ENCODE measurements at places on chromosomes 2 and 18.

GRCh38 chr2:148545390-148546256, 98.9 kb upstream of the EPC2 start:
- H3K27me3 ChIP-seq, result no peaks in the 10 kb centered on the region
- no peak overlapping the region for H3K27ac ChIP-seq
- no peak overlapping the region for H3K4me3 ChIP-seq
- DNase-seq, result no peak
- no peaks in the 10 kb centered on the region for H3K4me1 ChIP-seq
- H3K36me3 ChIP-seq, result no peaks in the 10 kb centered on the region

DNA sequence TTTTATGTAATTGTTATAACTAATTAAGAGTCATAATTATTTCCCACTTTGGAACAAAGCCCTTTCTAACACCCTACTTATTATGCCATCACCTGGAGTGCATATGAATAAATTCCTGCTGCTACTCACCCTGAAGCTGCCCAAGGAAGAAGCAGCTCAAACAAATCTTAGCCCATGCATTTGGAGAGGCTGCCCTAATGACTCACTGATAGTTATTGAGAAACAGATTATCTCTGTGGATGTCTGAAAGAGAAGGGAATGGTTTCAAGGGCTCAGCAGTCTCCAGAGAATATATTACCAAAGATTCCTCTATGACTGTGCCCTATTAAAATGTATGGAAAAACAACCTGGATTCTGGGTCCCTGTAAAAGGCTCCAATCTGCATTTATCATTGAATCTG, 81.0 kb downstream of the GPR39 start:
- no peak overlapping the region for H3K4me3 ChIP-seq
- H3K4me1 ChIP-seq, result no peaks in the 10 kb centered on the region
- H3K36me3 ChIP-seq, result no peaks in the 10 kb centered on the region
- no peak for DNase-seq
- H3K27me3 ChIP-seq, result no peaks in the 10 kb centered on the region
- H3K27ac ChIP-seq, result no peak overlapping the region

- H3K27ac ChIP-seq, result no peak overlapping the region
- DNase-seq, result no peak
- H3K27me3 ChIP-seq, result no peaks in the 10 kb centered on the region
- H3K4me1 ChIP-seq, result no peaks in the 10 kb centered on the region
- no peaks in the 10 kb centered on the region for H3K36me3 ChIP-seq
- no peak overlapping the region for H3K4me3 ChIP-seq
Observed at GRCh38 chr2:222480497-222480896, 56.2 kb downstream of the SGPP2 start.

DNA sequence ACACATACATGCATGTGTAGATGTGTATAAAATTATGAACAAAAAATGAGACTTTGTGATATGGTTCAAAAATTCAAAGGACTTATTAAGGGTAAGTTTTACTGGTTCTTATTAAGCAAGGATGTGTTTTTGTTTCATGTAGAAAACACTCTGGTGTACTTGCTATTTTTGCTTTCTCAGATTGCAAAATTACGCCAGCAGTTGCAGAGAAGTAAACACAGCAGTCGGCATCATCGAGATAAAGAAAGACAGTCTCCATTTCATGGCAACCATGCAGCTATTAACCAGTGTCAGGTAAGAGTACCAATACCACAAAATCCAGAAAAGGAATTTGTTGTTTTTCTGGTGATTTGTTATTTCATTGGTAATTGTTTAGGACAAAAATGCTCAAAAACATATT, 91.3 kb downstream of the FAM117B start:
- no peaks in the 10 kb centered on the region for H3K27me3 ChIP-seq
- no peak overlapping the region for H3K27ac ChIP-seq
- H3K4me3 ChIP-seq, result no peak overlapping the region
- H3K36me3 ChIP-seq, result no peaks in the 10 kb centered on the region
- DNase-seq, result no peak

Data from breast epithelium (tissue), 4 donors.